Mucosa of gallbladder (tissue), 1 donor: ENCODE measurements at places on chromosomes 1 and 21. TPM values are rescaled to one million over a fixed set of nuclear protein-coding genes. Genes with fewer than 3 reads are reported as not detected.

GRCh38 chr1:234001817-234002216 lies 97.3 kb downstream of the SLC35F3 start:
- DNase-seq, result no peak

DNA sequence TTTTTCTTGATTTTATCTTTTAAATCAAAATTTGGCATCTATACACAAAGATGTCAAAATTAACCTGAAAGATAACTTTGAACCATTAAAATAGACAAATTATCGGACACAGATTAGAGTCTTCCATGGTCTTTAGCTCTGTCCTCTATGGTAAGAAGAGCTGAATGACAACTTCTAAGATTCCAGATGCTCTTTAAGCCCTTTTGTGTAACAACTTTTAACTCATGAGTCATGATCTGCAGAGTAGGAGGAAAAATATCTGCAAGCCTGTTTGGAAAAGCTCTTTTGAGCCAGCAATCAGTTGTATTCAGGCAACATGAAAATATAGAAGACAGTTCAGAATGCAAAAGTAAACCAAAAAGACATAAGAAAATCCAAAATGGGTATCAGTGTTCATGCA lies 37.8 kb downstream of the TTC13 start:
- no peak for DNase-seq

- no peak for DNase-seq
These were observed 1052.8 kb downstream of the BRINP3 start for GRCh38 chr1:189424746-189425331.

- no peak for DNase-seq
These were observed 182.4 kb downstream of the CDC7 start for GRCh38 chr1:91682882-91683597.

Gene RIPK4
- total RNA-seq, result 56.6 TPM

Gene KCNJ15
- 158 TPM for total RNA-seq
